ENCODE measurements at places on chromosomes 7 and 10.

DNA sequence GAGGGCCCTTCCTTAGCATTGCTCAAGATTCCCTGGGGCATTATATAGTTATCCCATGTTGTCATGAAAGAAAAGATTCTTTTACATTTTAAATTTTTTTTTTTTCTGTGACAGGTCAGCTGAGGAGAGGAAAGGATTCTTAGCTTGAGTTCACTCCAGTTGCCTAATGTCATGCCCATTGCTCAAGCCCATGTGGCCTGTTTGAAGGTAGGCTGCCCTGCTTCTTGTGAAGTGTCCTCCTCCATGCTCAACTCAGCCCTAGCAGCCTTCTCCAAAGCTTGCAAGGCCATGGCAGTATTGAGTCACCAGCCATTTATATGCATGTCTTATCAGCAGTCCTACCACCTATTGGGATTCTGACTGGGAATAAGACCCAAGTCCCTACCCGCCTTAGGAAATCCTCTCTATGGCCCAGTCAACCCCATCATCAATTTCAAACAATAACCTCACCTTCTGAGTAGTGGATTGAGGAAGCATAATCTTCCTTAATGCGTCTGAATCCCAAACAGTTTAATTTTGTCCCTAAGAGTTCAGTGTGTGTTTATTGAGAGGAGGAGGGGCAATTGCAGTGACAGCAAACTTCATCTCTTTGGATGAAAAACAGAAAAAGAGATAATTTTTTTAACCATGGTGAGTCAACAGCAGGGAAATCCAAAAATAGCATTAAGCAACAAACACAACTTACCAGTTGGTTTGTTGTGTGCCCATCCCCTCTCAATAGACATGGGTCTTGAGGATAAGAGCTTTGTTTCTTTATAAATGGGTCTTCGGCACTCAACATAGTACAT lies 38.6 kb upstream of the WASL start:
- H3K27ac ChIP-seq: no peak overlapping the region
- peak; percentile 33 for ATAC-seq
- H3K27me3 ChIP-seq: no peaks in the 10 kb centered on the region

DNA sequence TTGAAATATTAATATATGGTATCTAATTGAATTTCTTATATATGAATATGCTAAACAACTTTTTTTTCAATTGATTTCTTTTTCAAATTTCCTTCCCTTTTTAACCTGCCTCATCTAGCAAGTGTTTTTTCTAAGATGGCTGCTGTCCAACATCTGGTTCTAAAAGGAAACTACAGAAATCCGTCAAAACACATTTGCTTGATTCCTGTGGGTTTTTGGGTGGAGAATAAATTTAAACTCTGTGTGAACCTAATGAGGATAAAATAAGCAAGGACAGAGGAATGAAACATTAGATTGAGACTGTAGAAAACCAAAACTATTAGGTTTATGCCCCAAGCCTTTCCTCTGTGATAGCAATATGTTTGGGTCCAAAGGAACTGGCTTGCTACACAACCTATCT lies 75.5 kb upstream of the STARD3NL start:
- H3K4me3 ChIP-seq: no peak overlapping the region
- H3K27me3 ChIP-seq: peaks cover 6% of the 10 kb centered on the region
- no peaks in the 10 kb centered on the region for H3K4me1 ChIP-seq
- no peak overlapping the region for H3K27ac ChIP-seq

GRCh38 chr7:31602041-31602625 lies 84.9 kb upstream of the PPP1R17 start:
- no peak for ATAC-seq
- no peaks in the 10 kb centered on the region for H3K4me1 ChIP-seq
- no peaks in the 10 kb centered on the region for H3K27me3 ChIP-seq

- H3K27ac ChIP-seq: no peak overlapping the region
- H3K4me3 ChIP-seq: no peak overlapping the region
- H3K36me3 ChIP-seq: no peaks in the 10 kb centered on the region
- ATAC-seq: no peak
- H3K4me1 ChIP-seq: no peaks in the 10 kb centered on the region
These were observed 125.6 kb downstream of the DNAJB6 start for GRCh38 chr7:157462419-157462771.

GRCh38 chr10:32139223-32140073 lies 83.2 kb upstream of the KIF5B start:
- ATAC-seq: peak; percentile 98
- H3K36me3 ChIP-seq: no peaks in the 10 kb centered on the region
- peak overlapping the region; percentile 18 for H3K27ac ChIP-seq
- no peaks in the 10 kb centered on the region for H3K27me3 ChIP-seq

DNA sequence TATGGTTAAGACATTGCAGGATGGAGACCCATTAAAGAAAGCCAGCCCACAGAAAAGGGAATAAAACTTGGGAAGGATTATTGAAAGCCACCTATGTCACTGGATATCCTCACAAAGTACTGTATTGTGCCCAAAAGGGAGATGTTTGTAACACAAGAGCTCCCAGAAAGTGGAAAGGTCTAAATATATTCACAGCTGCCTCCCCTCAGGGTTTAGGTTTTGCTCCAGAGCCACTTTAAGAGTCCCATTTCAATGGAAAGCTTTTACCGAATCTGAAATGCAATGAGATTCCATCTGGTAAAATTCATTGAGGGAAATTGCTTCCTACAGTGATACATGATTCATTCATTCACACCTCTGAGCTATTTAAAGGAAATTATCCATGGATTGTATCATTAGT lies 176.4 kb downstream of the XPNPEP1 start:
- no peak overlapping the region for H3K4me3 ChIP-seq
- ATAC-seq: no peak
- peaks cover 6% of the 10 kb centered on the region for H3K4me1 ChIP-seq
- H3K27me3 ChIP-seq: no peaks in the 10 kb centered on the region
- no peaks in the 10 kb centered on the region for H3K36me3 ChIP-seq

GRCh38 chr7:15424468-15424867 lies 137.3 kb downstream of the AGMO start:
- H3K4me3 ChIP-seq: no peak overlapping the region
- H3K4me1 ChIP-seq: no peaks in the 10 kb centered on the region
- H3K27ac ChIP-seq: no peak overlapping the region
- H3K27me3 ChIP-seq: no peaks in the 10 kb centered on the region
- H3K36me3 ChIP-seq: no peaks in the 10 kb centered on the region

- peak overlapping the region; percentile 100 for H3K4me3 ChIP-seq
- no peaks in the 10 kb centered on the region for H3K36me3 ChIP-seq
- no peaks in the 10 kb centered on the region for H3K27me3 ChIP-seq
- H3K4me1 ChIP-seq: peaks cover 53% of the 10 kb centered on the region
- peak overlapping the region; percentile 100 for H3K27ac ChIP-seq
These were observed 7.6 kb upstream of the ZNF503 start for GRCh38 chr10:75408911-75409885.

DNA sequence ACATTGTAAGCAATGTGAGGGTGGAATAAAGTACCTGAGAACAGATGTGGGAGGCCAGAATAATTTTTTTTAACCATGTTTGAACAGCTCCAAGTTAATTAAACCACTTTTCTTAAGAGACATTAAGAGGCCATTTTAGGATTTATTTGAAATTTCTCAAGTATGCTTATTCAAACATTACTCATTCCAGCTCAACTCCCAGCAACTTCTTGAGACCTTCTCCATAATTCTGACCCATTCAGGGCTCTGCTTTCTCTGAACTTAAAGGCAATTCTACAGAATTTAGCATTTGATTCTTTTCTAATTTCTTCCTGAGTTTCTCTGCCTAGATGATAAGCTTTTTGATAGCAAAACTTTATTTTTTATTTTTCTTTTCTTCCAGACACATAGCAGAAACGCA lies 314.5 kb downstream of the CAMK1D start:
- peaks cover 8% of the 10 kb centered on the region for H3K36me3 ChIP-seq
- H3K27ac ChIP-seq: no peak overlapping the region
- H3K27me3 ChIP-seq: no peaks in the 10 kb centered on the region
- H3K4me1 ChIP-seq: no peaks in the 10 kb centered on the region
- no peak for ATAC-seq

GRCh38 chr10:605632-606325 lies 83.7 kb downstream of the DIP2C start:
- H3K27ac ChIP-seq: no peak overlapping the region
- ATAC-seq: no peak
- peaks cover 17% of the 10 kb centered on the region for H3K4me1 ChIP-seq
- no peaks in the 10 kb centered on the region for H3K27me3 ChIP-seq

- H3K4me1 ChIP-seq: peaks cover 4% of the 10 kb centered on the region
- ATAC-seq: no peak
- no peak overlapping the region for H3K27ac ChIP-seq
These were observed 8.1 kb downstream of the STK17A start for GRCh38 chr7:43590862-43591557.

Data from gastroesophageal sphincter (tissue), 4 donors.